Activated CD4-positive, alpha-beta T cell treated with anti-CD3 and anti-CD28 coated beads for 36 hours (primary cell): ENCODE measurements at places on chromosomes 3 and 15. TPM values are rescaled to one million over a fixed set of nuclear protein-coding genes. Genes with fewer than 3 reads are reported as not detected.

Gene LHFPL4
- total RNA-seq = not detected

Gene GCNT3
- not detected for total RNA-seq

Gene ROBO2
- not detected for total RNA-seq

Gene LMLN
- total RNA-seq = 7.7 TPM

Gene CHDH
- 0.55 TPM for total RNA-seq
